ENCODE measurements at places on chromosomes 13 and 19. TPM values are rescaled to one million over a fixed set of nuclear protein-coding genes. Genes with fewer than 3 reads are reported as not detected.

Gene CAPN12
- 6.8 TPM for total RNA-seq

Gene ZNF285
- 0.85 TPM for total RNA-seq

DNA sequence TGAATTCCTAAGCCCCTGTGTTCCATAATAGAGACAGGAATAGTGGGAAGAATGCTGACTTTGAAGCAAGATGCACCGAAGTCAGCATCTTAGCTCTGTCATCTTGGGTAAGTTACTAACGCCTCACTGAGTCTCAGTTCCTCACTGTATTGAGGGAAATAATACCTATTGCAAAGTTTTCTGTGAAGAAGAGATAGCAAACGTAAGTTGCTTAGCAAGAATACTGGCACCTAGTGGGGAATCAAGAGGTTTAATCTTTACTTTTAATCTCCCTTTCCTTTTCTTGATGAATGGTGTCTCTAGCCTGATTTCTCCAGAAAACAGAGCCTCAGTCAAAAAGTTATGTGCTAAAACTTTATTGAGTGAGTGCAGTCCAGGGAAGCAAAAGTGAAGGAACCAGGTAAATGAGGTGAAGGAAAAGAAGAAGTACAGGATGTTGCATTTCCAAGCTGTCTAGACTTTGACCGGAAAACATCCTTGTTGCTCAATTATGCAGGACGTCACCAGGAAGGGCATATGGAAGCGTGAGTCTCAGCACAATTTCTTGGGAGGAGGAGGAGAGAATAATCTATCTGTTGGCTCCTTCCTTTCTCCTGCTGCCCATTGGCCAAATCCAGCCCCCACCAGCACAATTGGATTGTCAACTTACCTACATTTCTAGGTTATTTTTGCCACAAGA lies 210.0 kb downstream of the B3GLCT start:
- DNase-seq: no peak
- H3K4me3 ChIP-seq: no peak overlapping the region
- H3K36me3 ChIP-seq: no peaks in the 10 kb centered on the region
- peaks cover 18% of the 10 kb centered on the region for H3K27me3 ChIP-seq

GRCh38 chr13:79392882-79393563 lies 13.0 kb downstream of the RBM26 start:
- peak overlapping the region; percentile 93 for H3K27ac ChIP-seq
- peak overlapping the region; percentile 81 for H3K4me3 ChIP-seq
- peaks cover 5% of the 10 kb centered on the region for H3K36me3 ChIP-seq
- peaks cover 36% of the 10 kb centered on the region for H3K4me1 ChIP-seq
- no peaks in the 10 kb centered on the region for H3K27me3 ChIP-seq

DNA sequence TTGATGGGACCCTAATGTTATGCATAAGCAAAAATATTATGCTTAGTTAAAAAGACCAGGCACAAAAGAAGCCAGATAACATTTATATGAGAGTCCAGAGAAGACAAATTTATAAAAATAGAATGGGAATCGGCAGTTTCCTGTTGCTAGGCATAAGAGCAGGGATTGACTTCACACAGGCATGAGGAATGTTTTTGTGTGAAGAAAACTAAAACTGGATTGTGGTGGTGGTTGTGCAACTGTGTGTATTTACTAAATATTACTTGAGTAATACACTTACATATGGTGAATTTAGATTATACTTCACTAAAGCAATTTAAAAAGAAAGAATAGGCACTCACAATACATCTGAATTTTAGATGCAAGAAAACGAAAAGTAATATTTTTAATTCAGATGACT lies 108.3 kb downstream of the SLITRK1 start:
- H3K27me3 ChIP-seq: no peaks in the 10 kb centered on the region
- no peak overlapping the region for H3K4me3 ChIP-seq
- H3K4me1 ChIP-seq: no peaks in the 10 kb centered on the region
- no peaks in the 10 kb centered on the region for H3K36me3 ChIP-seq
- H3K27ac ChIP-seq: no peak overlapping the region
- no peak for DNase-seq

GRCh38 chr19:33686687-33687480 lies 65.1 kb downstream of the CHST8 start:
- no peaks in the 10 kb centered on the region for H3K36me3 ChIP-seq
- DNase-seq: no peak
- no peaks in the 10 kb centered on the region for H3K4me1 ChIP-seq
- H3K27me3 ChIP-seq: peaks cover 70% of the 10 kb centered on the region
- peak overlapping the region; percentile 24 for H3K27ac ChIP-seq

DNA sequence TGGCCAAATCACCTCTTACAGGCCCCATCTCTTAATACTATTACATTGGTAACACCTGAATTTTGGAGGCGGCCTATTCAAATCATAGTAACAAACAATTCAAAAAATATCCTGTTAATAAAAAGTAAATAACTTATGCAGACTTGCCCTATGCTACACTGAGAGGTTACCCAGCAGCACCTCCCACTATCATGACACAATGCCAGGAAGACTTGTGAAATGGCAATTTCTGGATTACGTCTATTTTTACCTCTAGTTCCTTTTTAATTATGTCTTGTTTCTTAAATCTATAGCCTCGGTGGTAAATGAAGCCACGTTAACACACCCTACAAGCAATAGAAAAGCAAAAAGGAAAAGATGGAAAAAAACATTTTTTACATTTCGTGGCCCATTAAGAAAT lies 6.2 kb upstream of the DZIP1 start:
- peaks cover 11% of the 10 kb centered on the region for H3K27me3 ChIP-seq
- H3K27ac ChIP-seq: no peak overlapping the region
- H3K4me1 ChIP-seq: no peaks in the 10 kb centered on the region

GRCh38 chr19:43789029-43789428 lies 8.3 kb upstream of the KCNN4 start:
- H3K4me3 ChIP-seq: no peak overlapping the region
- peaks cover 20% of the 10 kb centered on the region for H3K4me1 ChIP-seq
- DNase-seq: no peak
- peaks cover 18% of the 10 kb centered on the region for H3K27me3 ChIP-seq
- no peaks in the 10 kb centered on the region for H3K36me3 ChIP-seq
- no peak overlapping the region for H3K27ac ChIP-seq

DNA sequence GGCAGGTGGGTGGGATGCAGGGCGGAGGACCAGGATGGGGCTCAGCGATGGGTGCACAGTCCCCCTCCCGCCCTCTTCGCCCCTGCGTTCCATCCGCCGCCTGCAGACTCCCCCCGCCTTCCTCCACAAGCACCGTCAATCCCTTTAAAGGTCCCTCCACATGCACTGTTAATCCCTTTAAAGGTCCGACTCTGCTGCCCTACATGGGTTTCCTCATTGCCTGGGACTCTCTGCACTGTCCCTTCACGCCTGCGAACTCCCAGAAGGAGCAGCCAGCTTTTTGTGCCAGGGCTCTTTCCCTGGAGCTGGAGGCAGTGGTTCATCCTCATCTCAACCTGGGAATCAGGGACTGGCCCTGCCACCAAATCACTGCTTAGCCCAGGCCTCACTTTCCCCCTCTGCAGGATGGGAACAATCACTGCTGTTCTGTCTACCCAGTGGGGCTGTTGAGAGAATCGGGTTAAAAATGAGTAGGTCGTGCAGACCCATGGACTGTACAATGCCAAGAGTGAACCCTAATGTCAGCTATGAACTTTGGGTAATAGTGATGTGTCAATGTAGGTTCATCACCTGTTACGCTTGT lies 20.4 kb downstream of the ZNF574 start:
- no peak overlapping the region for H3K27ac ChIP-seq
- H3K4me1 ChIP-seq: peaks cover 4% of the 10 kb centered on the region
- no peaks in the 10 kb centered on the region for H3K27me3 ChIP-seq
- peaks cover 11% of the 10 kb centered on the region for H3K36me3 ChIP-seq
- no peak overlapping the region for H3K4me3 ChIP-seq
- DNase-seq: no peak

DNA sequence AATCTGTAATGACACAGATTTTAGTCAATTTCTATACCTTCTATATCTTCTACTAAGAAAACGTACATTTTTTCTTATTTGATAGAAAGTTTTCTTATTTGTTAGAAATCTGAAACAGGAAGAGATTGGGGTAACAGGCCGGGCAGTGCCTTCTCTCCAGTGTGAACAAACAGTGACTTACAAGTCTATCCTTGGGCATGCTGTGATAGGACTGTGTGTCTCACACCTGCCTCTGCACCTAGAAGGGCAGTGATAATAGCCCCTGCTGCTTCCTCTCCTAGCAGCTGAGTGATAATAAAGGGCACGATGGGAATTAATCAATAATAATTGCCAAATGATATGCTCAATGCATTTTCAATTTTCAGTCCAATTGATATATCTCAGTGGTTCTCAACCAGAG lies 1.4 kb downstream of the TMEM272 start:
- no peaks in the 10 kb centered on the region for H3K36me3 ChIP-seq
- H3K4me3 ChIP-seq: no peak overlapping the region
- no peak for DNase-seq
- H3K4me1 ChIP-seq: peaks cover 5% of the 10 kb centered on the region
- H3K27ac ChIP-seq: no peak overlapping the region

DNA sequence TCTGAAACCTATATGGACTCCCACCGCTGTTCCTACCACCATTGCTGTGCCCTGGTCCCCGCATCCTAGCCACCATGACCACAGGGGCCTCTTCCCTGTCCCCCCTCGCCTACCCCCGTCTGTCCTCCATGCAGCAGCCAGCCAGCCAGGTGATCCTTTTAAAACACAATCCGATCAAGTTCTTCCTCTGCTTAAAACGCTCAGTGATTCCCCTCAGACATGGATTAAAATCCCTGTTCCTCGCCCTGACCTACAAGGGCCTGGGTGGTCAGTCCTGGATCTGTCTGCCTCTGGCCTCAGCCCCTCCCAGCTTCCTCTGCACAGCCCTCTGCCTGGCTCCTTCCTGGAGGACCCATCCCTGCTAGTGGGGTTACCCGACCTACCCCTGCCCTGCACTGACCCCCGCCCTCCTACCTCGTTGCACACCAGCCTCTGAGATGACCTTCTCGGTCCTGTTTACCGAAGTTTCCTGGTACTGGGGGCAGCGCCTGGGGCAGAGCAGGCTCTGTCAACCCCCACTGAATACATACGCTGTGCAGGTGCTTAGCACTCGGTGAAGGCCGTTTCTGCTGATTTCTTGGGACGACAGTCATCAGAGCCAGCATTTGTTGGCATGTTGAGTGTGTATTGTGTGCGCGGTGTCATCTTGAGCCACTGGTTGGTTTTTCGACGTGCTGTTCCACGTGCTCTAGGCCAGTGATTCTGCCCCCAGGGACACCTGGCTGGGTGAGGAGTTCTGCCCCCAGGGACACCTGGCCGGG lies 14.7 kb upstream of the LENG8 start:
- H3K4me1 ChIP-seq: peaks cover 24% of the 10 kb centered on the region
- peaks cover 2% of the 10 kb centered on the region for H3K36me3 ChIP-seq
- peak overlapping the region; percentile 9 for H3K4me3 ChIP-seq
- peak overlapping the region; percentile 77 for H3K27ac ChIP-seq
- peaks cover 3% of the 10 kb centered on the region for H3K27me3 ChIP-seq

- H3K4me3 ChIP-seq: peak overlapping the region; percentile 98
- peak overlapping the region; percentile 96 for H3K27ac ChIP-seq
- peaks cover 5% of the 10 kb centered on the region for H3K36me3 ChIP-seq
- DNase-seq: no peak
- no peaks in the 10 kb centered on the region for H3K27me3 ChIP-seq
- H3K4me1 ChIP-seq: peaks cover 29% of the 10 kb centered on the region
Measured at GRCh38 chr19:41426116-41426841, 895 bp downstream of the B3GNT8 start.

- H3K36me3 ChIP-seq: peaks cover 2% of the 10 kb centered on the region
- H3K27me3 ChIP-seq: no peaks in the 10 kb centered on the region
- no peak overlapping the region for H3K4me3 ChIP-seq
- H3K27ac ChIP-seq: no peak overlapping the region
Measured at GRCh38 chr19:8101311-8101710, 48.1 kb downstream of the FBN3 start.

- H3K4me3 ChIP-seq: no peak overlapping the region
- H3K4me1 ChIP-seq: peaks cover 3% of the 10 kb centered on the region
- no peak for DNase-seq
- peaks cover 59% of the 10 kb centered on the region for H3K27me3 ChIP-seq
- peaks cover 4% of the 10 kb centered on the region for H3K36me3 ChIP-seq
- no peak overlapping the region for H3K27ac ChIP-seq
Measured at GRCh38 chr13:102907886-102908515, 62.2 kb downstream of the ERCC5 start.

Measured in T-helper 17 cell (primary cell).